Hindlimb muscle (tissue), 1 donor: ENCODE measurements at places on chromosomes 2 and 18. TPM values are rescaled to one million over a fixed set of nuclear protein-coding genes. Genes with fewer than 3 reads are reported as not detected.
A peak's percentile ranks its signal among the peaks of the same experiment; 100 is the strongest.

GRCh38 chr18:79708412-79708811 lies 28.8 kb downstream of the CTDP1 start:
- DNase-seq, result no peak

GRCh38 chr2:18708203-18708715 lies 118.9 kb upstream of the NT5C1B start:
- DNase-seq, result no peak

DNA sequence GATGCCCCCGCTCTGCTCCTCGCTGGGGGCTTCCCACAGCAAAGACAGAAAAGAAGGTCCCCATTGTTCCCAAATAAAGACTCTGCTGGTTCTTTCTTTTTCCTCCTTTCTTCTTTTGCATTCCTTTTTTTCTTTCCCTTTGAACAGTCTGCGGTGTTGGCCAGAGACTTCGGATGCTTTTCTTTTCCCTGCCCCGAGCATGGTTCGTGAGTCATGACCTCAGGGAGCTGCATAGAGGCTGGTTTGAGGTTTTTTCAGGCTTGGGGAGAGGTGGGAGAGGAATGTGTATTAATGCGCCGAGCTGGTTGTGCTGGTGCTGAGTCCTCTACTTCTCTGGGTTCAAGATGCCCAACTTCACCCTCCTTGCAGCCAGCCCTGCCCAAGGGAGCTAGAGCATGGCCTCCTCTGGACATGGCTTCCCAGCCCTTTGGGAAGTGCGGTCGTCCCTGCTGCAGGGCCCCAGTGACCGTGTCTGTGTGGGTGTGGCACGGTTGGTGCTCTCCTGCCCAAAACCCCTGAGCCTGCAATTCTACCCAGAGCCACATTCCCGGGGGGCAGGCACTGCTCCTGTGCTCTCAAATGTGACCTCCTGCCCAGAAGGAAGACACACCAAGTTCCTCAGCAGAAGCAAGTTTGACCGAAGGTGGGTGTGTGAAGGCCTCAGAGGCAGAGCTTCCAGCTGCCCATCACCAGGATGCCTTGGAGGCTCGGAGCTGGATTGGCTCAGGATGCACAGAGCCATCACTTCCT lies 9.0 kb upstream of the ARHGEF4 start:
- no peak for DNase-seq

GRCh38 chr2:9394816-9395215 lies 28.5 kb downstream of the ITGB1BP1 start:
- DNase-seq, result no peak

DNA sequence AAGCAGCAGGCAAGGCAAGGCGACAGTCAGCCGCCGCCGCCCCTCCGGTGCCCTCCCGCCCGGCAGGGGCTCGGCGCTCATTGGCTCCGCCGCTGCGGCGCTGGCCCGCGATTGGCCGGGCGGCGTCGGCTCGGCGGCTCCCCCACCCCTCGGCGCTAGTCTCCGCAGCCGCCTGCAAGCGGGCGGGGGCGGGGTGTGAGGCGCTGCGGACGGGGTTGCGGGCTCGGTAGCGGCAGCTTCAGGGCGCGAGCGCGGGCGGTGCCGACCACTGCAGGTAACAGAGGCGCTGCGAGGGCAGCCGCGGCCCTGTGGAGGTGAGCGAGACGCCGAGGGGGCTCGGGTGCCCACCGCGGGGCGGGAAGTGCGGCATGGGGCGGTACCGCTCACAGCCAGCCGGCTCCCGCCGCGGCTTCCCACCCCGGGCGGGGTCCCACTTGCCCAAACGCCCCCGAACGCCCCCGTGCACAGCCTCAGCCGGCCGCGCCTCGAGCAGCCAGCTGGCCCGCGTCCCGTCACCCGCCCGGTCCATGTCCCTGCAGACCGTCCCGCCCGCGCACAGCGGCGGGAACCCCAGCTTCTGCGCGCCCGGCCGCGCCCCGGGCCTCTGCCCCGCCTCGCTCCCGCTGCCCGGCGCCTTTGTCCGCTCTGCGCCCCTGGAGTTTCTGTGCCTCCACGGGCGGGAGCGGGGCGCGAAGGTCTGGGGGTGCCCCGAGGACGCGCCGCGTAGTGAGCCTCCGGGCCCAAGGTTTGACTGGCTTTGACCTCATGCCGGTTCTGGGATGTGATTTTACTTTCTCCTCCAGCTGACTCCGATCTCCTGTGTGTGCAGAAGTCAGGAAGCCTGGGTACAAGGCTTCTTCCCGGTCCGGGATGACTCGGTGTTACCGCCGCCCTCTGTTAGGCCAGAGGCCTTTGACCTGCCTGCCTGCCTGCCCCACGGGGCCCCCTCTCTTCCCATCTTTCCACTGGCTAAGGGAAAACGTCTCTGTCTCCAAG lies at the start of gene SANBR:
Gene SANBR (plus strand): TSS at position 158 of the 996 bp plus-strand sequence. CDS start 4,480 bp downstream, outside the sequence.
- peak; percentile 82 for DNase-seq

GRCh38 chr2:172888714-172889669 lies 153.3 kb downstream of the RAPGEF4 start:
- no peak for DNase-seq

DNA sequence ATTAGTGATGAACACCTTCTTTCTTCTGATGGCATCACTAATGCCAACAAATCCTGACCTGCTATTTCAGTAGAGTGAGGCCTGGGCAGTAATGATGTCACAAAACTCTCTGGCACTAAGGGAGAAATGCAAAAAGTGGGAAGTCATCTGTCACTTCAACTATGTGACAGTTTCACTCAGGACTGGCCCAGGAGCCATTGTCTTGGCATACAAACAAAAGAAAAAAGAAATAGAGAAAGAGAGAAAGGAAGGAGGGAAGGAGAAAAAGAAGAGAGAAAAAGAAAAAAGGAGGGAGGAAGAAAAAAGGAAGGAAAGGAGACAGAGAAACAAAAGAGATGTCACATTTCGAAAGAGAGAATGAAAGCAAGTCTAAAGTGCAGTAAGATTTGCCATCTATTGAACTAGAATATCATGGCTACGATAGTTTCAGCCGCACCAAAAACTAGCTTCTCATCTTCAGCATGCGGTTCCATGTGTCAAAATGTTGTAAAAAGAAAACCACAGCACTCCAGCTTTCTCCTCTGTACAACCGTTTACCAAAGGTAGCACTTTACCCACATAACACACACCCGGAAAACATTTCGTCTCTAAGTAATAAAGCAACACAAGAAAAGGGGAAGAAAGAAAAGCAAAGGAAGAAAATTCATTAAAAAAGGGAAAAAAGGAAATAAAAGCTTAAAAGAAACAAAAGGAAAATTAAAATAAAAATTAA lies 50.1 kb downstream of the CD226 start:
- DNase-seq, result no peak

DNA sequence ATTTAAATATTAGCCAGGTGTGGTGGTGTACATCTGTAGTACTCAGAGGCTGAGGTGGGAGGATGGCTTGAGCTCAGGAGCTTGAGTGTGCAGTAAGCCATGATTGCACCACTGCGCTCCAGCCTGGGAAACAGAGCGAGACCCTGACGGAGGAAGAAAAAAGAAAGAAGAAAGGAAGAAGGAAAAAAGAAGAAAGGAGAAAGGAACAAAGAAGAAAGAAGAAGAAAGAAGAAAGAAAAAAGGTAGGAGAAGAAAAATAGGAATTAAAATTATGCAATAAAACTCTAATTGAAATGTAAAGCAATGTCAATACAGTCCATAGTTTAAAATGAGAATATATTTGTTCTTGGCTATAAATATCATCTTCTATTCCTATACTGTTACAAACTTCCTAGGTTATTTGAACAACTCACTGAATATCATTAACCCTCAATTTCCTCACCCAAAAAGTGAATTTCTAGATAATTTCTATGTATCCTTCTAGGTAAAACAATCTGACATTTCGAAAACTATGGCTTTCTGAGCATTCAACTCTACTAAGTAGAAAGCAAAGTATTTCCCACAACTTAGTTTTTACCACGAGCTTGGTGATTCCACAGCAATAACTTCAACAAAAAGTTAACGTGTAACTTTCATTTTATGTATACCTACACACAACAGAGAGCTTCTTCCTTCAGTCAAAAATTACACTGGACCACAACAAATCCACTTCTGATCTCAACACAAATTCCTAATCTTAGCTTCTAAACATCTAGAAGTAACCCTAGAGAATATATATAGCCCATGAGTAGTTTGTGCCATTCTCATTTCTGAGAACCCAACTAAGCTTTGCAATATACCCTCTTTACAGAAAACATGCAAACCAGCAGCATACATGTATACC lies 19.7 kb downstream of the LPIN2 start:
- DNase-seq, result no peak

- no peak for DNase-seq
Measured at GRCh38 chr18:9823805-9824473, 61.8 kb upstream of the TXNDC2 start.

GRCh38 chr2:230737791-230738226 lies 25.2 kb downstream of the CAB39 start:
- DNase-seq, result no peak

DNA sequence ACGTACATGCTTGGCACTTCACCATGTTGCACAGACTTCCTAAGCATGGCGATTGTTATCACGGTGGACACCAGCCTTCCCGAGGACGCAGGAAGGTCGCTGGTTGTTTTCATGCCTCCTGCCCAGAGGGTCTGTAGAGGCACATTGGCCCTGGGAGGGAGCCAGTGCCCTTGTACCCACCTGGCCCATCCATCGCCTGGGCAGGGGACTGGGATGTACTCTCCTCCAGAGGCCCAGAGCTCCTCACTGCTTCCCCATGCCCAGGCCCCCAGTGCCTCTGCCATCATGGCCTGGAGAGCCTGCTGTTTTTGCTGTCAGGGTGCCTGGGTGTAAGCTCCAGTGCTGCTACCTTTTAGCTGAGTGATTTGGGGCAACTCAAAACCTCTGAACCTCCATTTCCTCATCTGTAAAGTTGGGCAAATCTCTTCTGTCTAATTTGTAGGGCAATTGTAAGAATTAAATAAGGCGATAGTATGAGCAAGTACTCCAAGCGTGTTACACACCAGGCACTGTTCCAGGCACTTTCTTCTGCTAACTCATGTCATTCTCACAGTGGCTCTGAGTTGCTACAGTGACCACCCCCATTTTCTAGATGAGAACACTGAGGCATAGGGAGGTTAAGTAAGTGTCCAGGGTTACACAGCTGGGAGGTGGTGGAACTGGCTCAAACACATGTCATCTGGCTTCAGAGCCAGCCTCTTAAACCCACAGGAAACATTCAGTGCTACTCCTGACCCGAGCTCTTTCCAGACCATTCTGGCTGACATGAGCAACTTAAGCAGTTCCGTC lies 45.3 kb downstream of the GREB1 start:
- DNase-seq, result no peak

GRCh38 chr18:13611601-13612195 lies 114.7 kb downstream of the FAM210A start:
- DNase-seq, result no peak

DNA sequence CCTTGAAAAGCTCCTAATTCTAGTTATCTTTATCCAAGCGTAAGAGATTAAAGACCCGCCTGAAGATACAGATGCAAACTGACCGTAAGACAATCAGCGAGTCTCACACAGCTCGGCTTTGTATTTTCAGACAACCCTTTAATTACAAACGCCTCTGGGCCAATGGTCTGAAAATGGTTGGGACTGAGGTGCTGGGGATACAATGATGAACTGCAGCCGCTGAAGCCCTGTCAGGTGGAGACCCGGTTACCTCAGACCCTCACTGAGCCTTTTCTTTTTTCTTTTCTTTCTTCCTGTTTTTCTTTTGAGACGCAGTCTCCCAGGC lies 715 bp upstream of the CFAP36 start:
- no peak for DNase-seq

GRCh38 chr2:111168528-111169239 lies 48.0 kb downstream of the BCL2L11 start:
- DNase-seq, result no peak

GRCh38 chr2:168300460-168300859 lies 53.1 kb upstream of the STK39 start:
- DNase-seq, result peak; percentile 28

GRCh38 chr2:177243476-177243875 lies 21.1 kb downstream of the NFE2L2 start:
- no peak for DNase-seq

- no peak for DNase-seq
Measured at GRCh38 chr2:235868224-235868623, 300.0 kb downstream of the GBX2 start.

DNA sequence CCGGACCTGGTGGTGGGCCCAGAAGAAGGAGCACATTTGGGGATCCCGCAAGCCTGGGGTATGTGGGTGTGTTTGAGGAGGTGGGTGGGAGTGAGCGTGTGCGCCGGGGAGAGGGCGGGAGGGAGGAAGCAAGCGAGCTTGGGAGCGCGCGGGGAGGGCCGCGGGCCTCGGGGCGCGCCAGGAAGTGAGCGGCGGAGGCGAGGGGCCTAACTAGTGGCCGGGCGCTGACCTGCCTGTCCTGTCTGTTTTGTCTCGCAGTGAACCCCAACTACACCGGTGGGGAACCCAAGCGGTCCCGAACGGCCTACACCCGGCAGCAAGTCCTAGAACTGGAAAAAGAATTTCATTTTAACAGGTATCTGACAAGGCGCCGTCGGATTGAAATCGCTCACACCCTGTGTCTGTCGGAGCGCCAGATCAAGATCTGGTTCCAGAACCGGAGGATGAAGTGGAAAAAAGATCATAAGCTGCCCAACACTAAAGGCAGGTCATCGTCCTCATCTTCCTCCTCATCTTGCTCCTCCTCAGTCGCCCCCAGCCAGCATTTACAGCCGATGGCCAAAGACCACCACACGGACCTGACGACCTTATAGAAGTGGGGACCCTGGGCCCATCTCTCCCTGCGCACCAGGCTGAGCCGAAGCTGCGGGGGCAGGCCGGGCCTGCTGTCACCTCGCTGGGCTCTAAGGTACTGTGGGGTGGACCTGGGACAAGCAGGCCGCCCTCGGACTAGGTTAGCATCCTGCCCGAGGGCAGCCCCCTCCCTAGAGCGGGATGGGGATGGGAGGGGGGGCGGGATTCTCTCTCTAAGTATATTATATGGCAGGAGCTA lies 1.2 kb downstream of the HOXD4 start:
- DNase-seq, result no peak

- DNase-seq, result no peak
Measured at GRCh38 chr2:113406114-113406513, 31.4 kb upstream of the ZNG1B start.

DNA sequence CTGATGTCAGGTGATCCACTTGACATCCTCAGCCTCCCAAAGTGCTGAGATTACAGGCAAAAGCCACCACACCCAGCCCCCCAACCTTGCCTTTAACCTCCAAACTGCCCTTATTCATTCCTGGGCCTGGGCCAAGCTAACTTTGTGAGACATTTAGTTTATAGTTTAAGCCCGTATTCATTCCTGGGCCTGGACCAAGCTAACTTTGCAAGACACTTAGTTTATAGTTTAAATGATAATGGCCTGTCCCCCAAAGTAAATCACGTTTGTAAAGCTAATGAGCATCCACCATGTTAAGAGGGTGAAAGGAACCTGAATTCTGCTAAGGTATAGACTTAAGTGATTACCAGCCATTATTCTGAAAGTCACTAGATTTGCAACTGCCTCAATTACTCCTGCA lies 68.7 kb downstream of the NEURL3 start:
- DNase-seq, result no peak

- DNase-seq, result no peak
Measured at GRCh38 chr18:55838841-55839240, 250.8 kb upstream of the TCF4 start.

CABYR gene
- 2.7 TPM for polyA plus RNA-seq

RGPD4 gene
- not detected for polyA plus RNA-seq

PTCD3 gene
- 71.6 TPM for polyA plus RNA-seq

TUBA3E gene
- not detected for polyA plus RNA-seq

THUMPD2 gene
- polyA plus RNA-seq, result 19.2 TPM
